ENCODE measurements at places on chromosomes 11 and 22. TPM values are rescaled to one million over a fixed set of nuclear protein-coding genes. Genes with fewer than 3 reads are reported as not detected.

Gene LIF
- 35.6 TPM for total RNA-seq

Gene RAB36
- 7.4 TPM for total RNA-seq

Gene ASRGL1
- 10.2 TPM for total RNA-seq

Gene OLFML1
- total RNA-seq: not detected

Gene TMEM25
- total RNA-seq: 0.59 TPM
